ENCODE measurements at places on chromosomes 5 and 9. TPM values are rescaled to one million over a fixed set of nuclear protein-coding genes. Genes with fewer than 3 reads are reported as not detected.

GRCh38 chr5:143409926-143410325 is 6.4 kb upstream of the NR3C1 start:
- no peak for DNase-seq

GRCh38 chr5:171614971-171615653 is 170.5 kb upstream of the SMIM23 start:
- DNase-seq, result no peak

The HSD17B3 gene
- total RNA-seq, result 0.78 TPM

The TAF11L5 gene
- total RNA-seq, result not detected

The STOM gene
- 194 TPM for total RNA-seq

- no peak for DNase-seq
These were observed 5.5 kb upstream of the MAML1 start for GRCh38 chr5:179727106-179727505.

All from Right ventricle myocardium inferior (tissue), 1 donor.